ENCODE measurements at places on chromosomes 5 and 9. TPM values are rescaled to one million over a fixed set of nuclear protein-coding genes. Genes with fewer than 3 reads are reported as not detected.
A peak's percentile ranks its signal among the peaks of the same experiment; 100 is the strongest.

DNA sequence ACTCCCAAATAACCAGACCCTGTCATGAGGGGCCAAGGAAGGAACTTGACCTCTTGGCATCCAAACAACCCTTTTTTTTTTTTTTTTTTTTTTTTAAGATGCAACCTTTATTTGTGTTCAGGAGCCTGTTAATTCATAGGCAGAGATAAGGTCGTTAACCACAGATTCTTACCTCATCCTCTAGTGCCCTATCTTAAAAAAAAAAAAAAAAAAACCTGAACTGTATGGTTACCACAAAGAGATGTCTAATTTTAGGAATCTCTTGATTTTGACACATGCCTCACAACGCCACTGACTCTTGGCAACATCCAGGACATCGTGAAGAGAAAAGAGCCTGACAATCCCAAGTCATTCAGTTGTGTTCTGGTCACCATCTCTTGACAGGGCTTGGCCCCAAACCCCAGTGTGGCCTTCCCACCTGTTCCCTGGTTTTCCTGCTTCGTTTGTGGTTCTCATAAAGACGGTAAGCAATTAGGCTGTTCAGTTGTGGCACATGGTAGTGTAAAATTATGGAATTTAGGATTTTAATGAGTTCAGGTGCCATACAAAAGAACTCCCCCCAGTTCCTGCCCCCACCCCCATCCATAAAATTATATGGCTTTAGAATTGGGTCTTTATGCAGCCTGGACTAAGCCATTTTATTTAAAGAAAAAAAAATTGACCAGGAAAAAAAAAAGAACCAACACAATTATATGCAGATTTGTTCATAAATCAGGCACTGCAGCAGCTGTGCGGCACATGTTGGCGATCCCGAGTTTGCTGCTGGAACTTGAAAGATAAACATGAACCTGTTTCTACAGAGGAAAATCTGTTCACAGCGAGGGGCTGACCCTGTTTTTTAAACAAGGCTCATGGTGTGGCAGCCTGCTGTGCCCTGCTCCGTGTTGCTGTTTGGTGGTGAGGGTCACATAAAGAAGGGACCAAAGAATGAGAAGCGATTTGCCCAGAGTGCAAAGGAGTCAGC is 267.8 kb upstream of the CLINT1 start:
- peak; percentile 14 for DNase-seq

DNA sequence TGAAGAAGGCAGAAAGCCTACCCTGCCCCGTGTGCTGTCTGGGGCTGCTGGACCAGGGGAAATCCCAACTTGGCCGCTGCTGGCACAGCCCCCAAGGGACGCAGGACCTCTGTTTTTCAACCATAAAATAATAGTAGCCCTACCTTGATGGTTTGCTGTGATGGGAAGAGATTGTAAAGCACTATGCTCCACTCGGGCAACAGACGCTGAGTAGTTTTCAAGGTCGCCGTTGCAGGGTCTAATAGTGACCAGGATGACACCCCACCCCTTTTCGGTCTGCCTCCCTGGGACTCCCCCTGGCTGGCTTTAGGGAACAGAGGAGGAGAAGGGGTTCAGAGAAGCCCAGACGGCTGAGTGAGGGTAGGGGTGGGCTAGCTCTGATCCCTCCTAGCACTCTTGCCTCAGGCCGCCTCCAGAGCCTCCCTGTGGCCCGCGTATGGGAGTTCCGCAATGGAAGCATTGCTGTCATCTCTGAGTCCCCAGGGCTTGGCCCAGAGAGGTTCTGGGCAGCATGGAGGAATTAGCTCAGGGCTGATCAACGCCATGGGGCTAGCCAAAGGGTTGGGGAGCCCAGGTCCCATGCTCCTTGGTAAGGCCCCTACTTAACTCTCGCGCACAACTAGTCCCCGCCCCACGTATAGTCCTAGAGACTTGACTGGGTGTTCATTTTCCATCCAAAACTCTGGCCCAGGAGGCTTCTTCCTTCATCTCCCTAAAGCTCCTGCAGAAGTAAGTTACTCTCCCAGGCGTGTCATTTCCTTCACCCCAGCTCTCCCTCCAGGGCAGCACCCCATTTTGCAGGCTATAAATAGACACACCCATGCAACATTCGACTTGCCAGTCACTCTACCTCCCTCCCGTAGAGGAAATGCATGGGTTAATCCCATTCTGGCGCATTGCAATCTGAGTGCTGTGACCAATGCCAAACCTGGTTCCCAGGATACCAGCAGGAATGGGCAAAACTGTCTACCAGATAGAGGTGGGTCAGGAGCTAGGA is 1.1 kb upstream of the IRF1 start:
- no peak for DNase-seq

GRCh38 chr5:73950441-73950873 is 324.5 kb downstream of the ARHGEF28 start:
- DNase-seq = no peak

The RMI1 gene
- 3.1 TPM for polyA plus RNA-seq

- peak; percentile 13 for DNase-seq
These were observed 95.8 kb upstream of the ANKRD55 start for GRCh38 chr5:56328753-56329560.
